ENCODE measurements at places on chromosomes 11 and 22.

DNA sequence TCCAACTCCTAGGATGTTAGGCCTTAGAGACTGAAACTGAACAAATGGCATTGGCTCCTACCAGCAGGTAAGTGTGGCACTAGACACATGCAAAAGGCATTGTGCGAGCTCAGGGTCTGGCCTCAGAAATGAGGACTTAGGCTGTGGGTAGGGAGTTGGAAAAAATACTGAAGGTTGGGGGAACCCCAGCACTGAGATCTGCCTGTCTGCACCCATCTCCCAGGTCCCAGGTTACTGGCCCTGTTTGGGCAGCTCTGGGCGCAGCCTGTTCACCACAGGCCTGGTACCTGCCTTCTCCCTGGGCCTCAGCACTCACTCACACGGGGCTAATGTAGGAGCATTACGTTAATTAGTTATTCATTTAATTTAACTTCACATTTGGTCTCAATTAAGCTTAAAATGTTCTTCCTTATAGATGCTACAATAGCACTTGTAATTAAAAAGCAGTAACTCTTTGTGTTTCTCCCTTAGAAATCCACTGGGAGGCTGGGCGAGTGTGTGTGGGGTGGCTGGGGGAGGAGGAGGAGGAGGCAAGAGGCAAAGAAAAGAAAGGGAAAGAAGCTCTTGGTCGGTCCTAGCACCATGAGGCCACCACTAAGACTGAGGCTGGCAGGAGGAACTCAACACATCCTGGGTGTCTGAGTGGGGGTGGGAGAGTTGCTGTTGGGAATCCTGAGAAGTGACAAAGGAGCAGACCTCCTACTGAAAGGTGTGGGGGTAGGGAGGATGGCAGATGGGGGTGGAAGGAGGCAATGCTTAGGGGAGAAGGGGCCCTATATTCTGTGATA lies 19.4 kb downstream of the TMEM218 start:
- no peak for DNase-seq

GRCh38 chr11:115257678-115258077 lies 246.5 kb downstream of the CADM1 start:
- no peak for DNase-seq

GRCh38 chr22:35521358-35522224 lies 19.0 kb upstream of the RASD2 start:
- peak; percentile 35 for DNase-seq

GRCh38 chr11:65354265-65355012 lies at the start of gene TIGD3:
TSS of gene TIGD3 (plus strand) at chr11:65354751. CDS start at chr11:65355809, 1,058 bp downstream.
- DNase-seq = peak; percentile 94

- peak; percentile 59 for DNase-seq
Measured at GRCh38 chr11:111047374-111047773, 198.2 kb upstream of the POU2AF2 start.

DNA sequence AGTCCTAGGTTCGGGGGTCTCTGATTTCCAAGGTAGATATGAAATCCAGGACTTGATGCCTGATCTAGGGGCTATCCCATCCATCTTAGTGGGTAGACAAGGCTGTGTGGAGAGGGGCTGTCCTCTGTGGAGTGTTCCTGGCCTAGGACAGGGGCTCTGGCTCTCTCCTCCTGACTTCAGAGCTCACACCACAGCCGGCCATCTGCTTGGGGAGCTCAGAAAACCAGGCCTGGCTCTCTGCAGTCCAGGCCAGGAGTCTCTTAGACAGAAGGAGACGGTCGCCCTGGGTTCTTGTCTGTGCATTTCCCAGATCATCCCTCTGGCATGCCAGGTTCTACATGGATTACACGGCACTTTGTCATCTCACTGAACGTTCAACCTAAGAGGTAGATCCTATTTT lies 17.9 kb downstream of the TUB start:
- DNase-seq = no peak

- no peak for DNase-seq
Measured at GRCh38 chr11:72668629-72669347, 5.4 kb downstream of the PDE2A start.

DNA sequence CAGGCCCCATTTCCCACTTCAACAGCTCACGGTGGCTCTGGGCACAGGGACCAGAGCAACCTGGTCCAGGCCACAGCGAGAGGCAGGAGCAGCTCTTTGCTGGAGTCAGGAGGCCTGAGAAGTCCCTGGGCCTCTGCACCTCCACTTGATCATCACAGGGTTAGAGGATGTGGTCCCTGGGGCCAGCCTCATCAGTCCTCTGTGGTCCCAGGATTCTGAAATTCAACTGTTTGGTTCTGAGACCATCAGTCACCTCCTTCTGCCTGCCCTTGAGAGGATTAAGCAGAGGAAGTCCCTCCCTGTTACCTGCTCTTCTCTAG lies 24.9 kb upstream of the CBX7 start:
- DNase-seq = peak; percentile 13

GRCh38 chr11:19739872-19740271 lies 27.2 kb downstream of the NAV2 start:
- no peak for DNase-seq

DNA sequence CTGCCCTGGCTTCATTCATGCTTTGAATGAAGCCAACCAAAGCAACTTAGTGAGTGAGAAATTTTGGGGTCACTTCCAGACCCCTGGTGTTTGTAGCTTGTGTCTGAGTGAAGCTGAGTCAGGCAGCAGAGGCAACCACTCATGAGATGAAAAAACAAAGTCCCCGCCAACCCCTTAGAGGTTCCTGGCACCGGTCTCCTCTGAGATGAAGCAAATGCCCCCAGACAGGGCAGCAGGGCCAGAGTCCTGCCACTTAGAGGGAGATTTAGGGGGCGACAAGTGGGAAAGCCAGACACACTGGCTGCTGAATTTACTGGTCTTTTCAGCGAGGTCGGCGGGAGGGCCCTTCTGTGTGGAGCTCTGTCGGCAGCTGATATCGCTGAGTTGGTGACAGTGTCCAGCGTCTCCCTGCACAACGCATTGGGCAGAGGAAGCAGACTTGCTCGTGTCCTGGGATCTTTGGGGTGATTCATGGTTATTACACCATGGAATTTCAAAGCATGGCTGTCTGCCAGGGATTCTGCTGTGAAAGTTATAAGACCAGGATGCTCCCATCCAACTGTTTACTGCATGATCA lies 482.6 kb downstream of the MIAT start:
- peak; percentile 94 for DNase-seq

DNA sequence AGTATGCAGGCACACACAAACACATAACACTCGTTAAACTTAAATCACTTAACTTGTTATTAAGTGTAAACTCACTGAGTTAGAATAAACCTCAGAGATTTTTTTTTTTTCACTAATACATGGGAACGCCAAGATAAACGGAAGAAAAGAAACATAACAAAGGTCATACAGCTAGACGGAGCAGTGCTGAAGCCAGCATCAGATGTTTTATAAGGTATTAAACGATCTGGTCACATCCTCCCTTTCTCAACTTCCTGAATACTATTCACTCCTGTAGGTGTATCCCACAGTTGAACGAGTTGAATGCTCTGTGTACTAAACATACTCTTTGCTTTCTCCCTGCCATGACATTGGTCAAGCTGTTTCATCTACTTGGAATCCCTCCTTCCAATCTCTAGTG lies 212.0 kb downstream of the SWAP70 start:
- DNase-seq = no peak

DNA sequence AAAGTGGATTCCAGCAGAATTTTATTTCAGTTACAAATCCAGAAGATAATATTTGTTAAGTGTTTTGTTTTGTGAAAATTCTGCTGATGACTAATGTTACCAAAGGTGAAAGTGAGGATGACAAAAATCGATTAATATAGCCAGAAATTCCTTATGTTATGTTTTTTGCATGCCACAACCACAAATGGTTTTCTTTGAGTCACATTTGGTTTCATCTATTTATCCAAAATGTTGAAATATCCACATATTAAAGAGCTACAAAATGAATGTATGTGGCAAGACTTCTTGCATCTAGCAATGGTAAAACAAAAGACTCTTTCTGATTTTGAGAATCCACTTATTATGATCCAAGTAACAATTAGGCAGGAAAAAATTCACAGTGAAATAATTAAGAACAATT lies 150.1 kb upstream of the LRRC4C start:
- DNase-seq = no peak

GRCh38 chr11:118281284-118281683 lies 17.2 kb upstream of the MPZL2 start:
- no peak for DNase-seq

DNA sequence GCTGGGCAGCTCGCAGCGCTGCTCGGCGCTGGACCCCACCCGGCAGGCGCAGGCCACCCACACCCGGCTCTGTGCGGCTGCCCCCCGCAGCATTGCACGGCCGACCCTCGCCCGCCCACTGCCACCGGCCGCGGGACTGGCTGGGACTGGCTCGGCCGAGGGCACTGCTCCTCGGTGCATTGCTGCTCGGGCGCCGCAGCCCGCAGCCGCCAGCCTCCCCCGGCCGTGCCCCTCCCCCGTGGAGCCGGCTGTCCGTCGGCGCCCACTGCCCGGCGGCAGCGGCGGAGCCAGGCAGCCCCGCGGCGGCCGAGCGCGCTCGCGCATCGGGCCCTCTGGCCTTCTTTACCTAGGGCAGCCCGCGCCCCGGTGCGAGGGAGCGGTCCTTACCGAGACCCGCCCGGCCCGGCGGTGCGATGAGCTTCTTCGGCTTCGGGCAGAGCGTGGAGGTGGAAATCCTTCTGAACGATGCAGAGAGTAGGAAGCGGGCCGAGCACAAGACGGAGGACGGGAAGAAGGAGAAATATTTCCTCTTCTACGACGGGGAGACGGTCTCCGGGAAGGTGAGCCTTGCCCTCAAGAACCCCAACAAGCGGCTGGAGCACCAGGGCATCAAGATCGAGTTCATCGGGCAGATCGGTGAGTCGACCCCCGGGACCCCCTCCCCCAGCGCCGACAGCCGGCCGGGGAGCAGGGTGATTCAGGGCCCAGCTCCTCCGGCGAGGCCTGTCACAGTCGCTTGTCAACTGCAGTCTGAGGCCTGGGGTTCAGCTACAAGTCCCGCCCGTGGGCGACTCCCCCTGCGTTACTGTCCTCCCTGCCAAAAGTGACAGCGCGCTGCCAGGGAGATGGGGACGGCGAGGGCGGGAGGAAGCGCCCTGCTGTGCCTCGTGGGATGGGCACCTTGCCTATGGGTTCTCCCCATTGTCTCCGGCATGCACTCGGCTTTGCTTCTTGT lies 516 bp downstream of the VPS26B start:
- DNase-seq = peak; percentile 58
